ENCODE measurements at places on chromosomes 4 and X. TPM values are rescaled to one million over a fixed set of nuclear protein-coding genes. Genes with fewer than 3 reads are reported as not detected.

Gene SLC6A14
- total RNA-seq = not detected

Gene XAGE1B
- total RNA-seq = not detected

Gene MAMLD1
- 0.25 TPM for total RNA-seq

Gene MAGEC1
- total RNA-seq = not detected

Gene TMPRSS11D
- total RNA-seq = not detected

GRCh38 chr4:85919200-85919887, 440.5 kb downstream of the MAPK10 start:
- no peak overlapping the region for H3K4me3 ChIP-seq
- peaks cover 7% of the 10 kb centered on the region for H3K4me1 ChIP-seq
- H3K27ac ChIP-seq = no peak overlapping the region

GRCh38 chr4:8188085-8188484, 11.0 kb upstream of the SH3TC1 start:
- no peak for DNase-seq
- H3K27me3 ChIP-seq = no peaks in the 10 kb centered on the region
- no peak overlapping the region for H3K27ac ChIP-seq
- H3K4me3 ChIP-seq = no peak overlapping the region
- no peaks in the 10 kb centered on the region for H3K4me1 ChIP-seq

- H3K4me1 ChIP-seq = no peaks in the 10 kb centered on the region
- H3K27me3 ChIP-seq = no peaks in the 10 kb centered on the region
- H3K36me3 ChIP-seq = no peaks in the 10 kb centered on the region
These were observed 38.9 kb downstream of the WDR1 start for GRCh38 chr4:10077483-10078335.

DNA sequence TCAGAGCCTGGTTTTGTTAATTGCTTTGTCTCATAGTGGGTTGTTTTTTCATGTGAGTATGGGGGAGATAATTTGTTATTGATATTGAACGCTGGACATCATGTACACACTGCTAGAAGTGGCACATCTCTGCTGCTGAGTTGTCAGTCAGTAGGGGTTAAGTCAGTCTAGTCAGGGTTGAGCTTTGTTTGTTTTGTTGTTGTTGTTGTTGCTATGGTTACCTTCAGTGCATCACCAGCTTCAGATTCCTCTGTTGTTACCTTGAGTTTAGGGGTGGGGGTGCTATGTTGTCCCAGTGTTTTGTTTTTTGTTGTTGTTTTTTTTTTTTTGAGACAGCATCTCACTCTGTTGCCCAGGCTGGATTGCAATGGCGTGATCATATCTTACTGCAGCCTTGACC, 9.9 kb downstream of the YIPF6 start:
- no peaks in the 10 kb centered on the region for H3K27me3 ChIP-seq
- no peak overlapping the region for H3K27ac ChIP-seq
- peaks cover 12% of the 10 kb centered on the region for H3K36me3 ChIP-seq
- no peaks in the 10 kb centered on the region for H3K4me1 ChIP-seq

GRCh38 chrX:134692233-134692632, 34.0 kb upstream of the PLAC1 start:
- H3K36me3 ChIP-seq = no peaks in the 10 kb centered on the region
- H3K4me1 ChIP-seq = no peaks in the 10 kb centered on the region
- DNase-seq = no peak
- H3K4me3 ChIP-seq = no peak overlapping the region
